C1 segment of cervical spinal cord (tissue), 14 donors: ENCODE measurements at places on chromosomes 6 and 20.

GRCh38 chr6:75306064-75306463 lies 21.5 kb upstream of the TMEM30A start:
- DNase-seq: no peak

DNA sequence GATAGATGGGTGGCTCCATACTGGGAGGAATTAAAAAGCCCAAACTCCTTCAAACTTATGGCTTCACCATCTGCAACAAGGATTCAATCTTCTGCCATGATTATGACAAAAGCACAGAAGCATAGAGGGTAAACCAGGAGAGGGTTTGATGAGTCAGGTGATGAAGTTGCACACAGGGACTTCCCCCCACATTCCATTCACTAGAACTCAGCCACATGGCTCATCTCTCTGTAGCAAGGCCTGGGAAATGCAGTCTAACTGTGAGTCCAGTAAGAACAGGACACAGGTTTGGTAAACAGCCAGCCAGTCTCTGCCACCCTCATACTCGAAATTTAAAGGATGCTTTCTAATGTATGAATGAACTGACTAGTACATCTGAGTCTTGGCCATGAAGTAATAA lies 142.9 kb downstream of the HIVEP2 start:
- no peak for DNase-seq

GRCh38 chr20:46928580-46929132 lies 34.0 kb downstream of the EYA2 start:
- peak; percentile 51 for DNase-seq

DNA sequence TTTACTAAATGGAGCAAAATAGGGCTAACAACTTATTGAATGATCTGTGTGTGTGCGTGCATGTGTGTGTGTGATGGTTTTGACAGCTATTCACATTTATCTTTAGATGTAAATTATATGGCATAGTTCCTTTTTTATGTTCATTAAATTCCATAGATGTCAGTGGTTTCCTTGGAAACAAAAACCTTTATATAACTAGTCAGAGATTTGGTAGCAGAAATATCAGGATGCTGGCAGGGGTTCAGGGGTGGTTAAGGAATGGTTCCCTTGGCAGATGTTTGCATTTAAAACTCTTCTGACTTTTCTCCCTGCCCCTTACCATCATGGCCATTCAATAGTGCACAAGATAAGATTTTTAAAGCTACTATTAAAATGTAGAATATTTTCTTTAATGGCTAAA lies 256.6 kb downstream of the PLCB1 start:
- DNase-seq: no peak

- no peak for DNase-seq
These were observed 359.6 kb upstream of the KCNQ5 start for GRCh38 chr6:72262254-72262653.
